ENCODE measurements at places on chromosomes 7 and 10.

DNA sequence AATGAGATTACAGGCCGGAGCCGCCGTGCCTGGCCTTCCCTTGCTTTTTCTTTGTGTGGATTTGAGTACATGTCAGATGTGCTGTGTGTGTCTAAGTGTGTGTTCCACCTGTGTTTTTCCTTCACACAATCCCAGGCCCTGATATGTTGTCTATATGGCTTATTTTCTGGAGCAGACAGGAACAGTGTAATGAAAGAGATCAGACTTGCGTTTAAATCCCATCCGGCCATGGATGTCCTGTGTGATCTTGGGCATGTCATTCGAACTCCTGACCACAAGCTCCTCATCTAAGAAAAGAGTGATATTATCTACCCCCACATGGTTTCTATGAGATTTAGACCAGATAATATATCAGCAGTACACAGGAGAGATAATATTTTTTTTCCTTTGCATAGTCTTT is 37.2 kb downstream of the APBB1IP start:
- no peak for DNase-seq

DNA sequence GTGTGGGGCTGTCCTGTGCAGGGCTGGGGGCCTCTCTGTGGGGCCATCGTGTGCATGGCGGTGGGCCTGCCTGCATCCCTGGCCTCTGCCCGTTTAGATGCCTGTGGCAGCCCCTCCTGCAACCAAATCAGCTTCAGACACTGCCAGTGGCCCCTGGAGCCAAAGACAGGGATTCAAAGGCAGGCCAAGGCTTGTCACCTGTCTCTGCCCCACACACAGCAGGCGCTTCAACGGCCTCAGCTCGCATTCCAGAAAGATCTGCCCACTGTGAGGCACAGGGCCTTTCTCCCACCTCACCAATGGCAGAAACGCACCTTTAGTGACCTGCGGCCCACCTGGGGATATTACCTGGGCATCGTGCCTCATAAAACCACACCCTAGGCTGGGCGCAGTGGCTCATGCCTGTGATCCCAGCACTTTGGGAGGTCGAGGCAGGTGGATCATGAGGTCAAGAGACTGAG is 46.0 kb downstream of the INSIG1 start:
- DNase-seq, result peak; percentile 52

GRCh38 chr7:39045231-39045630 is 67.5 kb downstream of the POU6F2 start:
- no peak for DNase-seq

GRCh38 chr7:135160098-135160857 is 10.2 kb downstream of the CYREN start:
- no peak for DNase-seq

DNA sequence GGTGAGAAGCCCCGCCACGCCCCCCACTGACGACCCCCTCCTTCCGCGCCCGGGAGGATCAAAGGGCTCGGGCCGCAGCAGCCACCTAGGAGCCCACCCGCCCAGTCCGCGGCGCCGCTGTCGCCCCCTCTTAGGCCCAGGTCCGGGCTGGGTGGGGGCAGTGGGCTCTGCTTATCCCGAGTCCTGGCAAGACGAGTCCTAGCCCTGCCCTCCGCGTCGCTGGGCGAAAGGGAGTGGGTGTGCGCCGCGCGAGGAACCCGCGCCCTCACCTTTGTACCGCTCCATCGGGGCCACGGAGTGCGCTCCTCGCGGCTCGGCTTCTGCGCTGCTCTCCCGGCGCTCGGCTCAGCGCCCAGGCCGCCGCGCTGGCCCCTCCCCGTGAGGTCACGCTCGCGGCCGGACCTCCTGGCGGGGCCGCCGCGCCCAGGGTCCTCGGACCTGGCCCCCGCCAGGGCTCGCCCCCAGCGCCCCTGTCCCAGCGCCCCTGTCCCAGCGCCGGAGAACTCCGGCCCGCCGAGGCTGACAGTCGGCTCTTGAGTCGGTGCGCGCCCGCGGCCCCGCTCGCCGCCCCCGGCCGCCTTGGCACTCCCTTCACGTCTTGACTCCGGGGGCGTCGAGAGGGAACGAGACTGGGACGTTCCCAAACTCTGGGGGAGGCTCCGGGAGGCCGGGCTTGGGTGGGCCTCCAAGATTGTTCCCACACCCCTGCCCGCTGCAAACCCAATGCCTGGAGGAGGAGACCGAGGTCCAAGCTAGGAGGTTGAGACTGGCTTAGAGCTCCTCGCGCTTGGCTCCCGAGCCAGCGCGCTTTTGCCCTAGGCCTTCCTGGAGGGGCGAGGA is at the start of gene AFAP1L2:
Gene AFAP1L2 (minus strand): TSS at position 332 of the 840 bp plus-strand sequence. CDS start 47 bp downstream, at position 285.
- no peak for DNase-seq

- no peak for DNase-seq
Observed at GRCh38 chr7:138434597-138435019, 25.5 kb upstream of the TRIM24 start.

DNA sequence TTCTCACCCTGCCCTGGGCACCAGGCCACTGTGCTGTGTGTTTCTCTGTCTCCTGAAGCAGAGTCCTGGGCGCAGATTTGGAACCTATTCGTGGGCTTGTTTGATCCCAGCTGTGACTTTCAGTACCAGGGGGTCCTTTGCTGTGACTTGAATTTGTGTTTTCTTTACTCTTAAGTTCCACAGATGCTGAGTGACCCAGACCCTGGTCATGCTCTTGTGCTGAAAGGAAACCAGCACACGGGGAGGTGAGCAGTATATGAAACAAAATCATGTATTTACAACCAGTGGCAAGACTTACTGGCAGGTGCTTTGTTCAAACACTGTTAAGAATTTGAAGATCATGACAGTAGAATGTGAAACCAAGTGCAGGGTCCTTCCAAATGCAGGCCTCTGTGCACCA is 89.2 kb upstream of the PRSS58 start:
- DNase-seq, result no peak

GRCh38 chr7:88664630-88665233 is 94.8 kb upstream of the ZNF804B start:
- no peak for DNase-seq

DNA sequence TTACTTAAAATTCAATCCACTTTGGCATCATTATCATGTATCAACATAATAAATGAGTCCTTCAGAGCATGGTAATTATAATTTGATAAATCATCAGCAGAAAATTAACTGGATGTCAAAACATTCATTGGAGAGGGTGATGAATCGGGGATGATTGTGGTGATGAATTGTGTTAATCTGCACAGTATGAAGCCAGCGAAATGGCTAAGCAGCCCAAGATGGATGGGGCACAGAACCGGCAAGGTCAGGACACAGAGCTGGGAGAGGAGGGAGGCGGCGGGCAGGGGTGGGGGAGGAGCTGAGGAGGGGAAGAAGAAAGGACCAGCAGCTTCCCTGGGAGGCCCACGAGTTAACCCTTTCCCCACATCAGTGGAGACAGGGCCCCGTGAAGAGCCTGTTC is 536.1 kb downstream of the LRMDA start:
- no peak for DNase-seq

DNA sequence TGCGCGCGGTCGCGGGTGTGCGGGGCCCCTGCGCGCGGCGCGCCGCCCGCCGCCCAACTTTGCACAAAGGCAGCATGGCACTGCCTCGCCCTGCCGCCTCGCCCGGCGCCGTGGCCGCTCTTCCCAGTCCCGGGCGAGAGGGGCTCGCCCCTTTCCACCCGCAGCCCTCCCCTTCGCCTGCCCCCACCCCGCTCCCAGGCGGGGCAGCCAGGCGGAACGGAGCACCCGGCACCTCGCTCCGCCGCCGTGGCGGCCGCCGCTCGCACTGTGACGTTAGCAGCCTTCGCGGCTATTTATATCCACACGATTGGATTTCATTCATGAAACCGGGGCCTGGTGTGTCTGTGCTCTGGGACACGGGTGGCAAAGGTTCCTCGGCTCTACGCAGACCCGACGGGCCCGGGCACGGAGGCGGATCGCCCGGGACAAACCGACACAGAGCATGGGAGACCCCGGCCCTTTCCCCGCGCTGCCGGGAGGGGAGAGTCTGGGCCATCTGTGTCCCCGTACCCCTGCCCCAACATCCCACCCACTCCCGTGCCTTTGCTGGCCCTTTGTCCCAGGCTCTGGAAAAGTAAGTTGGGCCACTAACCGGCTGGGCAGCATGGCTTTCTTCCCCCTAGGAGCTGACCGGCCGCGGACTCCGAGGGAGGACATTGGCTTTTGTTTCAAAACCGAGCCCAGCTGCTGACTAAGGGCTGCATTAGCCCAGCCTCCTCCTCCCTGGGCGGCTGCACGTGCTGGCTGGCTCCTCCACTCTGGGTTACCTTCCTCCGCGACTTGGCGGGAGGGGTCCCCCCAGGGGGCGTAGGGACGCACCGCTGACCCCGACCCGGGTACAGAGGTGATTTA is at the start of gene RHOBTB1:
Gene RHOBTB1 (minus strand): TSS at position 128 of the 852 bp plus-strand sequence. CDS start 32,643 bp downstream, outside the sequence.
- peak; percentile 83 for DNase-seq

- DNase-seq, result no peak
Observed at GRCh38 chr10:78559661-78560340, 509.0 kb upstream of the ZMIZ1 start.

DNA sequence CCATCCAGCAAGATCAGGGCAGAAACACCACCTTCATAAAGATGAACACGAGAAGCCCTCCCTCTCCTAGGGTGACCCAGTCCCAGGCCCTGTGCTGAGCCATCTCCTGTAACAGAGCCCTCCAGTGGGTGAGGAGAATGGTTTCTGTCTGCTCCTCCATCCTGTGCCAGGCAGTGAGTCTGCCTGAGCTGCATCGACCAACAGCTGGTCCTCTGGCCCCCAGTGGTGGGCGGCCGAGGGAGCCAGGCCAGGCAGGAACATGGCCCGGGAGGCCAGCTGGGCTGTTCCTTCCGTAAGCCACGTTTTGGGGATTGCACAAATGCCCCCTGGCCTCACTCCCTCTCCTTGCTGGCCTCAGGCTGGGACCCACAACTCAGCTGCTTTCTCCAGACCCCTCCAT is 73.5 kb downstream of the GRB10 start:
- no peak for DNase-seq

- DNase-seq, result no peak
Observed at GRCh38 chr7:106288263-106288662, 3.5 kb upstream of the NAMPT start.

GRCh38 chr10:61779950-61780659 is 117.4 kb downstream of the CABCOCO1 start:
- no peak for DNase-seq

DNA sequence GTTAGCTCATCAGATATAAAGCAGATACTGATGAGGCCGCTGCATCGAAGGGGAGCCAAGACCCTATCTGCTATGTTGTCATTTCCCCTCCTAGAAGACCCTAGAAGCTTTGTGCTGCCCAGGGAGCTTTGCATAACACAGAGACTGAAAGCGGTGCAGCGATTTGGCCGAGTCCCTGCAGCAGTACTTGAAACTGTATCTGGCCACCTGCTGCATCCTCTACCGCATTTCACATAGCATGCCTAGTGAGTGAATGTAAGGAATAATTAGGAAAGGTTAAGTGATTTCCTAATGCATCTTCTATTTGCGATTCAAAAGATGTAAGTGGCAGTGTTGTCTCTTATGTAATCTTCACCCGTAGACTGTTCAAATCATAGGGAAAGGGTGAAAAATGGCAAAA is 106.7 kb downstream of the LRMDA start:
- no peak for DNase-seq

DNA sequence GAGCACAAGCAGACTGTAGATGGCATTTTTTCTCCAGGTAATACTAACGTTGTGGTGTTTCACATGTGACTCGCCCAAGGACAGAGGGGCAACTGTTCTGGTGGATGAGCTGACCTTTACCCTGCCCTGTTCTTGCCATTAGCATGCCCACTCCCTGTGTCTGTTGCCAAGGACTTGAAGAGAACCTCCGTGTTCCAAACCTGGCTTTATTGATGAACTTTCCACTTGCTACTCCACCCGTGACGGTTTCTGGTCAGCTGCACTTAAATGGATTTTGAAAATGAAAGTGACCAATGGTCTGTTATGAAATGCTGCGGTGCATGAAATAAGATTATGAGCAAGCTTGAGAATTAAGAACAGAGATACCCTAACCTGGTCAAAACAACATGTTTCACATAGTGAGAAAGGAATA is 30.4 kb downstream of the LRRC4 start:
- DNase-seq, result no peak

- no peak for DNase-seq
Observed at GRCh38 chr10:121531076-121531829, 67.0 kb downstream of the FGFR2 start.

GRCh38 chr7:25287291-25287690 is 59.0 kb upstream of the NPVF start:
- no peak for DNase-seq

DNA sequence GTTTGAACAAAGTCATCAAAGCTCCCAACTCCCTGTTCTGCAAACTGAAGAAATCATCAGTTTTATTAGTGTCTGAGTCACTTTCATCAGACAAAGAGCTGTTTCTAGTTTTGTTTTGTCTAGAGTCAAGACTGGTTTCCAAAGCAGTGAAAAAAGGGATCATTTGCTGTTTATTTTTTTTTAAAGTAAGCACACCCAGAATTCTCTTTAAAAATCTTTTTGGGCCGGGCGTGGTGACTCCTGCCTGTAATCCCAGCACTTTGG is 972.0 kb upstream of the CELF2 start:
- DNase-seq, result no peak

DNA sequence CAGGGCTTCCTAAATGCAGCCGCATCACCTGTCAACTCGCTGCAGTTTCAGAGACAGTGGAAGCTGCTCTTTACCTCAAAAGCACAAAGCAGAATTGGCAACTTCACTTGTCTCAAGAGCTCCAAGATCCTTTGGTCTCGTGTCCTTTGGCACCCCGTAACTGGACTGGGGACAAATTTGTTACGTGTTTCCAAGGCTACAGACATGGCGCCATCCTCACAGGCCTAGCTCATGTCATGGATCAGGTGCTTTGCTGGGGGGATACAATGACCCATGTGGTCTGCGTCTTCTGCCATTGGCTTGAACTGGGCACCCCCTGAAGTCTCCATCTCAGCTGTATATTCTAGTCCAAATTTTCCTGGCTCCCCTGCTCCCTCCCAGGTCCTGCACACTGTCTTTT is 48.6 kb downstream of the CHST3 start:
- DNase-seq, result no peak

DNA sequence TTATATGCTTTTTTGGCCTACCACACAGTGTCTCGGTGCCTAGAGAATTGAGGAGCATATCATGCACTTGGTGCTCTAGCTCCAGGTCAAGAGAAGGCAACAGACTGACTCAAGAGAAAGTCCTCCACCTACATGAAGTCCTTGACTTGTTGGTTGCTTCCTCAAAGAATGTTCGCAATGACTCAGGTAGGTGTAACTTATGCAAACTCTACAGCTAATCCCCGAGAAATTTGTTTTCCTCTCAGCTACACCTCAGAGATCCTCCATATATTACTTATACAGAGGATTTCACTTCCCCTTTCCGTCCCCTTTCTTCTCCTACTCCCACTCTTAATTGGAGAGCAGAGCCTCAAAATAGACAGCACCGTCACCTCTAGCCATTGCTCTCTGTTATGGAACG is 1013.1 kb downstream of the KCNMA1 start:
- no peak for DNase-seq

DNA sequence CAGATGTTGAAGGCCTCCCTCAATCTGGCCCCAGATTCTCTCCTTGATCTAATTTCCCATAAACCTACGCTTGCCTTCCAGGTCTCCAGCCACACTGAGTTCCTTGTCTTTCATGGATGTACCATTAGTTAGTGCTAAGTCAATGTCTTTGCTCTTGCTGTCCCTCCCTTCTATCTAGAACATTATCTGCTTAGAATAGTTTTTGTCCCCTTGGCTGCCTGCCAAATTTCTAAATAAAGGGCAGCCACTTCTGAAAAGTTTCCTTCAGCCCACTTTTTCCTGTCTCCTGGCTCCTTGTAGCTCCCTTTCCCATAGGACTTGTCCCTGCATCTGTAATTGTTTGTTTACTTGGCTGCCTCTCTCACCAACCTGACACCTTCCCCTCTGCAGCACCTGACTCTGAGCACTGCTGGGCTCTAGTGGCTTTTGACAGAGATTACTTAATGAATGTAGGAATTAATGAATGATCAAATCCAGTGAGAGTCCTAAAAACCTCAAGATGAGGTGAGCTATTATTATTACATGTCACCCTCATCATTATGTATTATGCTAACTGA is 58.3 kb downstream of the CXCL12 start:
- no peak for DNase-seq

All from sciatic nerve (tissue), 2 donors.